Stimulated activated CD4-positive, alpha-beta T cell treated with anti-CD3 and anti-CD28 coated beads, Interleukin-1b, Interleukin-23, amount 100 ng/mL, for 1 hour (primary cell): ENCODE measurements at places on chromosomes 12 and 14.

- DNase-seq: no peak
These were observed 21.3 kb downstream of the POU6F1 start for GRCh38 chr12:51196547-51196946.

- DNase-seq: no peak
These were observed 7.6 kb downstream of the KIF26A start for GRCh38 chr14:104145826-104146601.

- no peak for DNase-seq
These were observed 13.3 kb upstream of the YBX3 start for GRCh38 chr12:10736463-10736862.

- no peak for DNase-seq
These were observed 848.7 kb downstream of the NRXN3 start for GRCh38 chr14:79018836-79019235.

DNA sequence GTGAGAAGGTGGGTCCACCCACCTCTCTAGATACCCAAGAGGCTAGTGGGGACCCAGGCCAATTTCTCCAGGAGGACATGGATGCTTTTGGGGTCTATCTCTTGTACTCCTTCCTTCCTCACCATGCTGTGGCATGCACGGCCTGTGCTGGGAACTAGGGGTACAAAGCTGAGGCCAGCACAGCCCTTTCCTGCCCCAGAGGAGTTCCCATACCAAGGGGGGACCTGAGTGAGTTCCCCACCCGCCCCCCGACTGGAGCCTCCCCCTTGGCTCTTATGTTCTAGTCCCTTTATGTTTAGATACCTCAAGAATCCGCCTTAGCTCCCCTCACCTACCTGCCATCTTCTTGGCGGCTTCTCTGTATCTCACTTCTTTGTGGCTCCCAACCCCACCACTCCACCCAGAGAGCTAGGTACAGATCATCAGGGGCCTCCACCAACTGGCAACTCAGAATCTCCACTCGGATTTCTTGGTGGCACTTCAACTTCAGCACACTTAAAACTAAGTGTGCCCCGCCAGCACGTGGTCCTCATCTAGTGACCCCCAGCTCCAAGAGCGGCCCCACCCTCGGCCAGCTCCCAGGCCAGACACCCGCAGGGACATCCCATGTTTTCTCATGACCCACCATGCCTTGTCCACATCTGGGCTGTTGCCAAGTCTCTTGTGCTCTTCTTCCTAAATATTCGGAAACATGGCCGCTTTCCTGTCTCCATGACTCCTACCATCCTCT lies 115.2 kb upstream of the RTL1 start:
- no peak for DNase-seq

DNA sequence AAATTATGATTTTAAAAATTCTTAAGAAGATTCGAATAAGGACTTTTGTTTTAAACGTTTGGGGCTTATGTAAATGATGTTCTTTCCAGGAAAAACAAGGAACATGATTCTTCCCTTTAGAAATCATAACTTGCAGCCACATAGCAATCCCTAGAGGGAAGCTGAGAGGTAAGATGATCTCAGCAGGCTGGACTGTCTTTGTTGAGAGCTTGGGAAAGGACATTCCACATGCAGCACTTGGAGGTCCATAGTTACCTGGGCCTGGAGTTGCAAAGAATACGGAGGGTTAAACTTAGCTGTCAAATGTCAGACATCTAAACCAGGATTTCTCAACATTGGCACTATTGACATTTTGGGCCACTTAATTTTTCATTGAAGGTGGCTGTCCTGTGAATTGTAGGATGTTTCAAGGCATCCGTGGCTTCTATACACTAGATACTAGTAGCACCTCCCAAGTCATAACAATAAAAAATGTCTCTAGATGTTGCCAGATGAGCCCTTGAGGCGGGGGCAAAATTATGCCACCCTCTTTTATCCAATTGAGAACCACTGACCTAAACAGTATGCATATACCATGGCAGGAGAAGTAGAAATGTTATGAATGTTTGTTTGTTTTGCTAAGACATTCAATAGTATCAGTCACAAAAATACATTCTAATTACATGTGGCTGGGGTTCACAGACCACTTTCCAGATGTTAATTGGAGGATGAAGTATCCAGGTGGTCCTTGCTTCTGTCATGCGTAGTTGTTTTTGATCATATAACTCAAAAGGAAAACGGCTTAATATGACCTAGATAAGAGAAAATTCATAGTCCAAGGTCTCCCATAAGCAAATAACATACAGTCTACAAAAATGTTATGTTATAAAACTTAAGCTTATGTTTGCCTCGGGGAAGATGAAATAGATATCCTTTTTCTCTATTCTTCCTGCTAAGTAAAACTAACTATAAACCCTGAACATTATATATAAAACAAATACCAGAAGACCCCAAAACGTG lies 30.5 kb downstream of the TTC6 start:
- no peak for DNase-seq

GRCh38 chr12:50695961-50696360 lies 67.9 kb upstream of the ATF1 start:
- no peak for DNase-seq

GRCh38 chr12:70459786-70460185 lies 93.7 kb downstream of the KCNMB4 start:
- DNase-seq: no peak

DNA sequence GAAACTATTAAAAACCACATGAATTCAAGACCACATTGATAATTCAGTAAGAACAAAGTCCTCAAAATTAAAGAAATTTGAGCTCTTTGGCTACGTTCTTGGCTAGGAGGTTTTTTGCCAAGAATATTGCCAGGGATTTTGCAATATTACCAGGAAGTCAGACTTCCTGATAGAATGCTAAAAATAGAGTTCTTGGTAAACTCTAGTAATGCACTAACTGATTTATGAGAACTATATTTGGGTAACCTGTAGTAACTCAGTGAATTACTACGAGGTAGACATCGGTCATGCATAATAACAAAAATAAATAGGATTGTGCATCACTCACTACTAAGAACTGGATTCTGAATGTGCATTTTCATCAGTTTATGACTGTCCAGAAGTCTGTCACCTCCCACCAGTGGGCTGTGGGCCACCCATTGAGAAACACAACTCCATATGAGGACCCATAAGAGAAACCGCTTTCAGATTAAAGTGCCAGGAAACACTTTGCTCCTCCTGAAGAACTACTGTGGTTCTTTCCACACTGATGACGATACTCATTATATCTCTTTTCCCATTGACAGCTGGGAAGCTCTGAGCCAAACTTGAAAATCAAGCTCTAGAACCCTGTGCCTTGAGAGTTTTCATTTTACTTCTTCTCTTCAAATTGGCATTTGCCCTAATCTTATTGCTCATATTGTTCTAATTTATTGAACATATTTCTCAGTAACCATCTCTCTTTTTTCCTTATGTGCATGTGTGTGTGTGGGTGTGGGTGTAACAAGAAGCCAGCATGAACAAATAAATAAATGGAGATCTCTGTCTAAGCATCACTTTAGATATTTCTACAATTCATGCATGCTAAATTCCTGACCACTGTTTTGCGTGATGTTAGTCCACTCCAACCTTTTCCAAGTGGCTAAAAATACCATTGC lies 116.6 kb downstream of the BCL11B start:
- DNase-seq: no peak

DNA sequence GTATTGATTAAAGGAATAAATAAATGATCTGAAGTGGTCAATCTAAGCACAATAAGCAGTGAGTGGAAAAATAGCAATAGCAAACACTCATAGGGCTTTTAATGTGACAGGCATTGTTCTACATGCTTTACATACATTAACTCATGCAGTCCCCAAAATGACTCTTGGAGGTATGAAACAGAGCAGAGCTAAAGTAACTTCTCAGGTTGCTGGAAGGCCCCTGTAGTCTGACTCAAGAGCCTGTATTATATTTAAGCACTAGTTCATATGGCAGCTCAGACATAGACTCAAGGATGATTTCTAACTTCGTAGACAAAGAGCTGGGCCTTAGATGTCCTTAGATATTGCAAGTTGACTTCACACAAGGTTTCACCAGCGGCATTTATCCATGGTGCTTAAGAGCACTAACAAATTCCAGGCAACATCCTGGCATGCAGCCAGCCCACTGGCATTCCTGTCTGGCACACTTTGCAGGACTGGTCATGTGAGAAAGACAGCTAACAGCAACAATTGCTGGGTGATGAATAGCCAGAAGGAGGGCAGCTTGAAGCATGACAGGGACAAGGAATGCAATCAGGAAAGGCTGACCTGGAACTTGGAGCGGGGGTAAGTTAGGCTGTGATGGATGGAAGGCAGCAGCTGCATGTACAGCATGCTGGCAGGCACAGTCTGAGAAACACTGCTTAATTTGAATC lies 22.9 kb upstream of the KTN1 start:
- no peak for DNase-seq

- DNase-seq: no peak
These were observed 22.3 kb upstream of the GNS start for GRCh38 chr12:64781280-64782190.

DNA sequence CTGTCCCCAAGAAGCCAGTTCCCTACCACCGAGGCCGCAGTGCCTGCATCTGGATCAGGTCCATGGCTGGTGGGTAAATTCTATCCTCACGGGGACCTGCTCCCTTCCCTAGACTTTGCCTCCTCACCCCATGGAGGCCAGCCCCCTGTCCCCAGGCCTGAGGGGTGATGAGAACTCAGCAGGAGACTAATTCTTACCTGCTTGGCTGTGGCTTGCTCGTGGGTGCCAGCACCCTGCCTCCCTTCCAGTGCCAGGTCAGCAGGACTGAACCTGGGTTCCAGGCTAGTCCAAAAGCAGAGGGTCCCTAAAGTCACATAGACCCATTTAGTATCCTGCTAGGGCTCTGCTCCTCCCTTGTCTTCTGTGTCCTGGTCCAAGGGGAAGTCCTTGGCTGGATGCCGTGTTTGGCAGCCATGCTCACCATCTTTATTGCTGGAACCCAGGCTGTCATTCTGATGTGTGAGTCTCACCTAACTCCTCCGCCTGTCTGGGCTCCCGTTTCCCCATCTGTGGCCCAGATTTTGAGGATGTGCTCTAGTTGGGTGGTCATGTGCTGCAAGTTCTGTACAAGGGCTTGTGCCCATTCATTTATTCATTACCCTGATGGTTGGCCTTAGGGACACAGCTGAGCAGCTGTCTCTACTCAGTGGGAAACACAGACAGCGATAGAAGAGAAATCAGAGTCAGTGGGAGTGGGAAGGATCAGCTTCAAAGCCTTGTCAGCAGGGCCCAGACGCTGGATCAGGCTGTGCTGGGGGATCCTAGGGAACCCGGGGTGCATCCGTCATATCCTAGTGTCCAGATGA lies 949 bp downstream of the PLBD2 start:
- peak; percentile 6 for DNase-seq

GRCh38 chr14:99551034-99551922 lies 52.7 kb downstream of the CCDC85C start:
- DNase-seq: no peak

GRCh38 chr12:50107416-50108268 lies 3.8 kb downstream of the GPD1 start:
- no peak for DNase-seq

GRCh38 chr12:56164345-56164729 lies 6.2 kb downstream of the MYL6 start:
- DNase-seq: no peak

GRCh38 chr14:74952697-74953484 lies 2.5 kb downstream of the PGF start:
- DNase-seq: no peak

DNA sequence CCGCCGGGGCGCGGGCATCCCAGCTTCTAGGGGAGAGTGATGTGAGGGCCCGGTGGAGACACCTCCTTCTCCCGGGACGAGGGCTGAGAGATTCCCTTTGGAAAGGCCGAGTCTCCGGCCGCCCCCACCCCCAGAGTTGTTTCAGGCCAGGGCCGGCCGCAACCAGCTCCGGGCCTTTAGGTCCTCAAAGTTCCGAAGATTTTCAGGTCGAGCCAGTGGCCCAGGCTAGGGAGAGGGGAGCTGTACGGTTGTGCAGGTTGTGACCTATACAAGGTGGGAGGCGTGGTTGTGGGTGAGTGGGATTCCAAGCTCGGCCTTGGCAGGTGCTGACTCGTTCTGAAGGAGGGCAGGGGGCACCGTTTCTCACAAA lies 18.4 kb upstream of the ANKRD33 start:
- no peak for DNase-seq

DNA sequence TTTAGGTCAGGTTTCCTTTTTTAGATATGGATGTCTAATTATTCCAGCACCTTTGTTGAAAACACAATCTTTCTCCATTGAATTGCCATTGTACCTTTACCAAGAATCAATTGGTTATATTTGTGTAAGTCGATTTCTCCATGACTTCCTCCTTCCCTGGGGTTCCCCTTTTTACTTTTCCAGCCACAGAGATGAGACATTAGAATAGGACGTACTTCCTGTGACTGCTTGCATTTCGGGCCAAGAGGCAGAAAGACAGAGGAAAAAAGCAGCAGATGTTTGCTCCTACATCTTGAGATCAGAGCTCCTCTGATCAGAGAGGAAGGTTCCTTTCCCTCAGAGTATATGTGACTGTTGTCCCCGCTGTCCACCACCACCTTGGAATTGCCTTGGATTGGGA lies 453.7 kb upstream of the RGS6 start:
- no peak for DNase-seq

DNA sequence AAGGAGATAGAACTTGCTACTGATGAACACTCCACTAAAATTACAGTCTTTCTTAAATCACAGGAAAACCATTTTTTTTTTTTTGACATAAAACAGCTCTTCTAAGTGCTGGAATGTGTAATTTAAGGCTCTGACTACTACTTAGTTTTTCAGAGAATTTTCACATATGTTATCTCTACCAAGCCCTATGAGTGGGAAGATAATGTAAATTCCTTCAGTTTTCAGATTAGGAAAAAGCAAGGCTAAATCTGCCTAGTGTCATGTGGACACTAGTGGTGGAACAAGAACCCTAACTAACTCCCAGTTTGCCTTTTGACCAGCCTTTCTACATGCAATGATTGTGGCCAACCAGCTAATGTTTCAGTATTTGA lies 37.3 kb upstream of the CSRP2 start:
- no peak for DNase-seq

- no peak for DNase-seq
These were observed 29.6 kb downstream of the NR1H4 start for GRCh38 chr12:100503228-100503628.

GRCh38 chr14:68473794-68474193 lies 319.1 kb downstream of the ZFP36L1 start:
- DNase-seq: no peak

DNA sequence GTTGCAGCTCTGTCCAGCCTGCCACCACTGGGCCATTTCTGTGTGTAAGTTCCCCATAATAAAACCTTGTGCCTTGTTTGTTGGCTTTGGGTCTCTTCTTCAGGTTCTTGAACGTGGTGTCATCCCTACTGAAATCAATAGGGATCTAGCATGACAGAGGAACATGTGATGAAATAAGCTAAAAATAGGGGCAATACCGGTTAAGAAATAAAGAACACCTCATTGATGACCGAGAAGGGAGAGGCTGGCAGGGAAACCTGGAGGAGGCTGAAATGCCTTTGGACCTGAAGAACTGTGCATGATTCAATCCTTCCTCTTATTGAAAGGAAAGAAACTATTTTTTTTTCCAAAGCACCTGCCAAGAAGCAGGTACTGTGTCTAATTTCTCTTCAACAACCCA lies 172.3 kb downstream of the PPM1H start:
- DNase-seq: no peak
